ENCODE measurements at places on chromosomes 11 and 22. TPM values are rescaled to one million over a fixed set of nuclear protein-coding genes. Genes with fewer than 3 reads are reported as not detected.
A peak's percentile ranks its signal among the peaks of the same experiment; 100 is the strongest.

Gene NAALADL1
- total RNA-seq = 22.8 TPM

Gene NCR3LG1
- total RNA-seq = 2.1 TPM

Gene PKNOX2
- 2.1 TPM for total RNA-seq

GRCh38 chr22:21762712-21763581, 27.4 kb upstream of the YPEL1 start:
- DNase-seq = no peak

GRCh38 chr22:48778308-48779195, 1049.1 kb downstream of the BRD1 start:
- peak; percentile 57 for DNase-seq

GRCh38 chr11:33967451-33967850, 75.6 kb upstream of the LMO2 start:
- no peak for DNase-seq

Gene NAALAD2
- total RNA-seq = 0.78 TPM

DNA sequence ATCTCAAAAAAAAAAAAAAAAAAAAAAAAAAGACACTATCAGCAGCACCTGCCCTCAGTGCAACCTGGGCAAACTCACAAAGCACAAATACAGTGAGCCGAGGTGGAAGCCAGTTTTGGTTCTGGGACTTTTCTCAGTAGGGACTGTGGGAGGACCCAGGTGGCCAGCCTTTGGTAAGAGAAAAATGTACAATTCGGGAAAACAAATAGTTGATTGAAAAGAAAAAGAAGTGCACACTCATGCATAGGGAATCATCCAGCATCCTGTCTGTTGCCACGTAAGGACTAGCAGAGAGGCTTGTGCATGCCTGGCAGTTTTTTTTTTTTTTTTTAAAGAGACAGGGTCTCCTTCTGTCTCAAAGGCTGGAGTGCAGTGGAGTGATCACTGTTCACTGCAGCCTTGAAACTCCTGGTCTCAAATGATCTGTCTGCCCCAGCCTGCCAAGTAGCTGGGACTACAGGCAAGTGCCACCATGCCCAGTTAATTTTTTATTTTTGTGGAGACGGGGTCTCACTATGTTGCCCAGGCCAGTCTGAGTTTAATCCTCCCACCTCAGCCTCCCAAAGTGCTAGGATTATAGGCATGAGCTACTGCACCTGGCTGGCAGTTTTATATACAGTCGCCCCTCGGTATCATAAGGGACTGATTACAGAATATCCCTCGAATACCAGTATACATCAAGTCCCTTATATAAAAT, 36.7 kb downstream of the TPST2 start:
- DNase-seq = no peak
